ENCODE measurements at places on chromosomes 7 and 10.

GRCh38 chr7:104973227-104973626 lies 40.8 kb upstream of the KMT2E start:
- DNase-seq: no peak

GRCh38 chr7:108648989-108649388 lies 79.3 kb downstream of the DNAJB9 start:
- no peak for DNase-seq

GRCh38 chr7:139855498-139856270 lies 26.6 kb downstream of the TBXAS1 start:
- DNase-seq: no peak

DNA sequence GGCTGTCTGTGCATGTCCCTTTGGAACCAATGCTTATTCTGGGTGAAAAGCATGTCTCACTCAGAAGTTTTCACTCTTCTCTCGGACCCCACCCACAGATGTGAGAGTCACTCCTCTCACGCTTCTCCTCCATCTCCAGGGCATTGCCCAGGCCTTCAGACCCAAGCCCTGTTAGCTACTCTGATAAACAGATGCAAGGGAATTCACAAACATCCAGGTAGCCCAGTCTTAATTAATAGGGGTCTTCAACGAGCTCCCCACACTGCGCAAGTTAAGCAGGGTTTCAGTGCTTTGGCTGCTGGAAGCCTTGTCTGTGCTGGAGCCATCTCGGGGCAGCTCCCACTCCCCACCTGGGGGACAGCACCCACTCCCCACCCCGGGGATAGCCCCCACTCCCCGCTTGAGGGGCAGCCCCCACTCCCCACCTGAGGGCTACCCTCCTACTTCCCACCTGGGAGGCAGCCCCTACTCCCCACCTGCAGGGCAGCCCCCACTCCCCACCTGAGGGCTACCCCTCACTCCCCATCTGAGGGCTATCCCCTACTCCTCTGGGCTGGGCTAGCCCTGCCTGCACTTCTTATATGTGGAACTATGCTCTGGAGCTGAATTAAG lies 8.7 kb downstream of the PKD1L1 start:
- DNase-seq: no peak
